ENCODE measurements at places on chromosomes 16 and 17.

GRCh38 chr17:49472527-49472926, 22.6 kb upstream of the NGFR start:
- no peak for DNase-seq

GRCh38 chr16:78244131-78244895, 144.9 kb downstream of the WWOX start:
- no peak for DNase-seq

DNA sequence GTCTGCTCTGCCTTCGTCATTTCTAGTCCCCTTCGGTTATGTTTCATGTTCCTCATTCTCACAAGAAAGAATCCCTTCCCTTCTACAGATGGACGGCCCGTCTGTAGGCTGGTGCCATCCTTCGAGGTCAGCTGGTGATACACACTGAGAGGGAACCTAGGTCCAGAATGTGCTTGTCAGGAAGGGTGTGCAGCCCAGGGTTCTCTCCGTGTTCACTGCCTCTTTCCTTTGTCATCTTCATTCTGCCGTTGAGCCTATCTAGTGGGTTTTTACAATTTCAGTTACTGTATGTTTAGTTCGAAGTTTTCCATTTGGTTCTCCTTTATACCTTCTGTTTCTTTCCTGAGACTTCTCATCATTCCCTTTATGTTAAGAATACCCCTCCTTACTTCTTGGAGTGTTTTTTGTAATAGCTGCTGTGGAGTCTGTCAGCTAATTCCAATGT, 18.9 kb downstream of the KIAA0513 start:
- no peak for DNase-seq

DNA sequence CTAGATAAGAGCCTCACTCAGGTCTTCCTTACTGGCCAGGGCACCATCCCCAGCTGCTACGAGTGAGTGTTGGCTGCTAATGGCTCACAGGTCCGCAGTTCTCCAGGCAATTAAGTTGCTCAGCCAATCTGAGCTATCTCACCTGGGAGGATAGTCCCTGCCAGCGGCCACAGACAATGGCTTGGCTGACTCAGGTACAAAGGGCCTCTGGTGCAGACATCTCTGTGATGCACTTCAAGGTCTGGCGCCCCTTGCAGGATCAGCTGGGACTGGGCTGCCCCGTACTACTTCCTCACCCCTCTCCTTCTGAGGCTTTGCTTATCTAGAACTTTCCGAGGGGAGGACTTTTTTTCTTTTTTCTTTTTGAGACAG, 49.2 kb upstream of the EMP2 start:
- no peak for DNase-seq

DNA sequence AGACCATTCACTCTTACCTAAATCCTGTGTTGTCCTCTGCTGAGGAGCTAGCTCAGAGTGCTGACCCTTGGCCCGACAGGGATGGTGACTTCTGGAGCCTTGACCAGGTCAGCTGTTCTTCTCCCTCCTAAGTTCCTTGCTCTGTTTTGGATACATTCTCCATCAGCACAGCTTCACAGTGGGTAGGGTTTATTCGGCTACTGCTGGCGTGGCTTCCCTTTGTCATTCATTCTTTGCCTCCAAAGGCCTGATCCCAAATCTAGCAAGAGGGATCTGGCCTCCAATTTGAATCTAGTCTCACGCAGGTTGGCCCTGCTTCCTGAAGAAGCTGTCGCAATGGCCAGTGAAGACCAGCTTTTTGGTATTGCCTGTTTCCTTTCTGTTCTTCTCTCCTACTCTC, 116.6 kb downstream of the SHISA9 start:
- no peak for DNase-seq

DNA sequence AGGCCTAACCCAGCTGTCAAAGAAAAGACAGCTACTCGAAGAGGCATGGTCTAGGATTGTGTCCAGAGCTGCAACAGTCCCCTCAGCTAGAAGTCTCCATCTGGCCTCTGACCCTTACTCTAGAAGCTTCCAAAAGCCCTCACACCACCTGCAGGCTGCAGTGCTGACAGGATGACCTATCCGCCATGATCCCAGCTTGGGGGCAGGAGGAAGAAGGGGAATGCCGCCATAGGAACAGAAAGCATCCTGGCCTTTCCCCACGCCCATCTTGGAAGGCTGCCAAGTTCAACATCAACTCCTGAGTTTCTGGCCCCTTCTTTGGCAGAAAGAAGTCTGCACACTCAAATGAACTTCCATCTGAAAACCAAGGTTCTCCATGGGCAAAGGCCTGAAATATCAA, 3.1 kb upstream of the KRT36 start:
- no peak for DNase-seq

DNA sequence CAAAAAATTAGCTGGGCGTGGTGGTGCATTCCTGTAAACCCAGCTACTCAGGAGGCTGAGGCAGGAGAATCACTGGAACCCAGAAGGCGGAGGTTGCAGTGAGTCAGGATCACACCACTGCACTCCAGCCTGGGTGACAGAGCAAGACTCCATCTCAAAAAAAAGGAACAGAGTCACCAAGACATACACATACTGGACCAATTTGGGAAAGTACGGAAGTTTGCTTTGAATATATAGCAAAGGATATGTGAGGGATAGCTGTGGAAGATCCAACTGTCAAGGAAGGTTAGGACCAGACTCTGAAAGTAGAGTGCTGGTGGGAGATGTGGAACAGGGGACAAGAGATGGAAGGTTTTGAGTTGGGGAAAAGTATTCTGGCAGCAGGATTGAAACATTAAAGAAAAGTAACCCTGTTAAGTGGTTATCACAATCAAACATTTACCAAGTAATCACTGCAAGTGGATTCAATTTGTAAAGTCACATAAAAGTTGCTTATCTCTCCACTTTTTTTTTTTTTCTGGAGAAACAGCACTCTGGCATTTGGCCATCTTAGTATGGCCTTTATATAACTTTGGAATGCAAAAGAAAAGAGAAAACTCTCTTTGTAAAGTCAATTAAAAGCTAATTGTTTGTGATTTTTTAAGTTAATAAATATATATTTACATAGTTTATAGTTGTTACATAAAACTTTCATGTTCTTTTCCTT, 259.4 kb upstream of the TBX2 start:
- DNase-seq, result no peak

DNA sequence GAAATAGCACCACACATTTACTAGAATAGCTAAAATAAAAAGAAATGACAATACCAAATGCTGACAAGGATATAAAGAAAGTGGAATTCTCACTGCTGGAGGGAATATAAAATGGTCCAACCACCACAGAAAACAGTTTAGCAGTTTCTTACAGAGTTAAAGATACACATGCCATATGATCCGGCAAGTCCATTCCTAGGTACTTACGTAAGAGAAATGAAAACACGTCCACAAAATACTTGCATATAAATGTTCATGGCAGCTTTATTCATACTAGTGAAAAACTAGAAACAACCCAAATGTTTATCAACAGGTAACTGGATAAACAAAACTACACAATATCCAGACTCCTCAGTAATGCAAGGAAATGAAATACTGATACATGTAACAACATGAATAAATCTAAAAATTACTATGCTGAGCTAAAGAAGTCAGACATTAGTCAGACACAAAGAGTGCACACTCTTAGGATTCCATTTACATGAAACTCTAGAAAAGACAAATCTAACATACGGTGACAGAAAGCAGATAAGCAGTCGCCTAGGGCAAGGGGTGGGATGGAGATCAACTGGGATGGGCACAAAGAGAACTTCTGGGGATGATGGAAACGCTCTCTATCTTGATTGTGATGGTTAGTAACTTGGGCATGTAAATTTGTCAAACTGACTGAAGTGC, 76.4 kb downstream of the SMG6 start:
- DNase-seq, result no peak

- no peak for DNase-seq
Measured at GRCh38 chr17:81477173-81477572, 35.4 kb downstream of the ACTG1 start.

DNA sequence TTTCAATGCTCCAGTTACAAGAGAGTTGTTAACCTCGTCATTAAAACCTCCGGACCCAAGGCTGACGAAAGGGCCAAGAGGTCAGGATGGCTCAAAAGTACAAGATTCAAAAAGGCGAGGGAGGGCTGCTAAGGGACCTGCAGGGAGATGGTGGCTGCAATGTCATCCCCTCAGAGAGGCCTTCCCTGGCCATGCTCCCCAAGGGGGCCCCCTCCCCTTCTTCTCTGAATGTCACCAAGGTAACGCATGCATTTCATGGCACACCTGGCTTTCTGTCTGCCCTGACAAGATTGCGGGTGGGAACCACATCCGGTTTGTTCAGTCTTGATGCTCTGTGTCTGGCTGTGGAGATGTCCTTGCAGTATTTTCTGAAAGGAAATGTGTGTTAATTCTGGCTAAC, 89.9 kb downstream of the C16orf78 start:
- DNase-seq, result no peak

- no peak for DNase-seq
Measured at GRCh38 chr16:64297863-64298600, 823.8 kb downstream of the CDH11 start.

GRCh38 chr17:14805348-14805747, 459.8 kb downstream of the PMP22 start:
- no peak for DNase-seq

GRCh38 chr17:37841232-37841631, 83.0 kb upstream of the TBC1D3K start:
- DNase-seq, result no peak

GRCh38 chr16:24051125-24051524, 205.0 kb upstream of the CACNG3 start:
- DNase-seq, result no peak

DNA sequence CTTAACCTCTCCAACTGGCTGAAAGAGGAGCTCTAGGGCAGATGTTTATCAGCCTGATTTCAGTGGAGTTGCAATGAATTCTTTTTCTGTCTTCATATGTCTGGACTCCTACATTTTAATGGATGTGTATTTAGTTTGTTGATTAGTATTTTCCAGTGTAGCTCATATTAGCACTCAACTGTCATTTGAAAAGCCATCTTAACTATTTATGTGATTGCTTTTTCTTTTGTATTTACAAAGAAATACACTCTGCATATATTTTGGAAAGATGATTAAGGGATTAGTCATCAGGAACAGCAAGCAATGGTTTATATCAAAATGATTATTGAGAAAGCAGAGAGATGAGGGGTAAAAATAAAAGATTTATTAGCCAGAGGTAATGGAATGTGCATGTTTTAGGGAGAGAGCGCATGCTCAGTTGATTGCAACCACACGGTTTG, 71.1 kb downstream of the WWOX start:
- DNase-seq, result no peak

GRCh38 chr17:34378664-34379101, 15.7 kb upstream of the CCL1 start:
- no peak for DNase-seq

DNA sequence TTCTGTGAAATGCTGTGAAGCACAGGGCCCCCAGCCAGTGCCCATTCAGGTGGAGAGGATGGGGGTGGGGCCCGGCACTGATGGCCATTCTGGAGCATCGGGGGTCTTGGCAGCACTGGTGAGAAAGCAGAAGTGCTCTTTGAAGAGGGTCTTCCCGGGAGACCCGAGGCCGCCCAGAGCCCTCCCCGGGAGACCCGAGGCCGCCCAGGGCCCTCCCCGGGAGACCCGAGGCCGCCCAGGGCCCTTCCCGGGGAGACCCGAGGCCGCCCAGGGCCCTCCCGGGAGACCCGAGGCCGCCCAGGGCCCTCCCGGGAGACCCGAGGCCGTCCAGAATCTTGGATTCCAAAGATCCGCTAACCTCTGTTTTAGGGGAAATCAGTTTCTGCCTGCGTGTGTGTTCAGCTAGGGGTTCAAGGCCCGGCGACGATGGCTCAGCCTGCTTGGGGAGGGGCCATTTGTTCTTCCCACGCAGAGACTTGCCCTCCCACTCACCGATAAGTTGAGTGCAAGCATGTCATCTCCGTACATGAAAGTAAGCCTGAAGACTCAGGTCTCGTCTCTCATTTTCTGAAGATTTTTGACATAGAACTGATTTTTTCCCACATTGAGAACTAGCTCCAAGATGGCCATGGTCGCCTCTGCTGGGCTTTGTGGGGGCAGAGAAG, 35.2 kb upstream of the CAPN15 start:
- DNase-seq, result no peak

GRCh38 chr17:49987290-49987585, 7.8 kb downstream of the DLX3 start:
- no peak for DNase-seq

GRCh38 chr17:80751946-80752581, 207.4 kb downstream of the RPTOR start:
- no peak for DNase-seq

DNA sequence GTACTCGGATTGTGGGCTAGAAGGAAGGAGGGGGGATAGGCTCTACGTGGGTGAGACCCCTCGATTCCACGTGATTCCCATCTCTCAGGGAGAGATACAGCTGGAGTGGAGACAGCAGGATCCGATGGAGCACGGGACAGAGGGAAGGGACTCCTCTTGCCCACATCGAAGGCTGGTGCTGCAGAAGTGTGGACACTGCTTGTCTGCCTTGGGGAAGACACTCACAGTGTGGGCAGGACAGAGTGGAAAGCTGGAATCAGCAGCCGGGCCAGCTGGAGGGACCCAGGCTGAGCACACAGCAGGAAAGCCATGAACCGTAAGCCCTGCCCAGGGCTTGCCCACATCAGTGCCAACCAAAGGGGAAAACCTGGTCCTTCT, 42.1 kb upstream of the RPH3AL start:
- DNase-seq, result no peak

GRCh38 chr16:78583441-78583840, 484.0 kb downstream of the WWOX start:
- DNase-seq, result no peak

DNA sequence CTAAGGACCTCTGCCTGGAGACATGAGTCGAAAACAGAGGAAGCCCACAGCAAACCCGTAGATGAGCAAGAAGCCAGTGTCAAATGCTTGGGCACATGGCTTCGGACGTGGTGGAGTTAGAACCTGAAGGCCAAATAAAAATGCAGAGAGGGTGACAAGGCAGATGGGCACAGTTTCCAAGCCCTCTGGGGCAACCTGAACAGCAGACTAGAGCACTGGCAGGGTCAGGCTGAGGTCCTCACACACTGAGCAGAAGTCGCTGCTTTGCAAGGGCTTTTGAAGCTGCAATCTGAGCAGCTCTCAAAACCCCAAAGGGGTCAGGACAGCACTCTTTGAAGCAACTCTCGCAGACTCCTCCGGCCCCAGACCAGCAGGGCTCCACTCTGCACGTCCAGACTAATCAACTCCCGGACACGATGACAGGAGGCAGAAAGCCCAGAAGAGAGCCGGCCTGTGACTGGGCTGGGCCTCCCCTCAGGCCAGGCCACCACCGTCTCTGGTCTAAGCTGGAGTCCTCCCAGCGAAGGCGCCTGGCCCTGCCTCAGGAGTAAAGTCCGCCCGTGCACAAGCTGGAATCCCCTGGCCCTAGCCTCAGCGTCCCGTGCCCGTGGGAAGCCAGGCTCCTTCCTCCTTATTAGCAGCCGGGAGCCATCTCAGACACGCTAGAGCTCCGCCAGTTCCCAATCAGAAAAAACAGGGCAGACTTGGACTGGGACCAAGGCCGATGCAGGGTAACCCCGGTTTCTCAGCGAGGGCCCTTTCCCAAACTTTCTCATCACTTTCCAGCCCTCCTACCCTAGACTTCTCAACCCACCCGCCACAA, 924 bp downstream of the SMARCD2 start:
- no peak for DNase-seq

- DNase-seq, result no peak
Measured at GRCh38 chr17:56157845-56158244, 4.6 kb downstream of the ANKFN1 start.

- DNase-seq, result no peak
Measured at GRCh38 chr16:57179215-57179828, 6.5 kb downstream of the PSME3IP1 start.

All from COLO829 (cell line).